ENCODE measurements at places on chromosomes 11 and 22.

GRCh38 chr11:69089258-69089657, 40.5 kb downstream of the TPCN2 start:
- DNase-seq: peak; percentile 34

DNA sequence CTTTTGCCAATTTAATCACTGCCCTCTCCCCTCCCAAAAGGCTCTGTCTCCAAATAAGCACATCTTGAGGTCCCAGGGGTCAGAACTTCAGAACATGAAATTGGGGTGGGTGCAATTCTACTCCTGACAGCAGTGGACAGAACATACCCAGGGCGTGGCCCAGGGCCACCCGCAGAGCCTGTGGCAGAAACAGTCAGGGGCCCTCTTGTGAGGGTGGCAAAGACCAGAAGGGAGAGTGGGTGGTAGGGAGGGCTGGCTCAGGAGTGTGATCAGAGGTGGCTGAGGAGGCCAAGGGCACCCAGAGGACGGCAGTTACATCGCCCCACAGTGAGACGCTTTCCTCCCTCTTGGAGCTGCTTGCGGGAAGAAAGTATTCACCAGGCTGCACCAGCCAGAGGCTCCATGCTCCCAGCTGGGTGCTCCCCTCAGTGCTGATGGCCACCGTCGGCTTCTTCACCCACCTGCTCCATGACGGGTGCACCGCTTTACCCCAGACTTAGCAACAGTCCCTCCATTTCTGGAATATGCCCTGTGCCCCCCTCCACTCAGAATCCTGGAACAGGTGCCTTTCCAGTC, 1388.0 kb downstream of the BRD1 start:
- DNase-seq: no peak

DNA sequence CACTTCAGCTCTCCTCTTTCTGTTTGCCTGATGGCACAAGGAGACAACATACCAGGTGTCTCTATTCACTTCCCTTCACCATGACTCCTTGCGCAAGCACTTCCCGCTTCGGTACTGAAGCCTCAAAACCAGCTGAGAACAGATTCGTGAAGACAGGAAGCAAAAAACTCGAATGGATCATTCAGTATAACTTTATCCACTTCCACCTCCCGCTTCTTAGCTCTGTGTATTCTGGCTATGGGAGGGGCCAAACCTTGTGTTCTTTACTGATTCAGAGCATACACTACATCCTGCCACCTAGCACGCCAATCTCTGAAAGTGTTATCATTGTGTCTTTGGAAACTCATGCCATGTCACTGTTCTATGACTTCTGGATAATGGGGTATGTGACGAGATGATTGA, 62.2 kb upstream of the ADA2 start:
- DNase-seq: no peak

- no peak for DNase-seq
Observed at GRCh38 chr22:50544078-50544745, 1.5 kb upstream of the KLHDC7B start.

DNA sequence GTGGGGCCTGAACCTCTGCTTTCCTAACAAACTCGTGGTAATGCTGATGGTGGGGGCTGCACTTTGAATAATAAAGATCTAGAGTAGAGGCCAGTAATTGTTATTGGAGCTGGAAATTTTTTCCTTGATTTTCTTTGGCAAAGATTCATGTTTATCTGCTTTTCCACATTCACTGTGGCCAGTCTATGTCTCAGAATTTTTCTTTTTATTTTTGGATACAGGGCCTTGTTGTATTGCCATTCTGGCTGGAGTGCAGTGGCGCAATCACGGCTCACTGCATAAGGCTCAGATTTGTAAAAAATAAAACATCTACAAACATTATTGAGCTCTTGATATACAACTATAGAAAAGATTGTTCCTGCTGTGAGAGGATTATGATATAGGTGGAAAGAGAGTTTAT, 1.6 kb downstream of the TMEM135 start:
- DNase-seq: no peak

DNA sequence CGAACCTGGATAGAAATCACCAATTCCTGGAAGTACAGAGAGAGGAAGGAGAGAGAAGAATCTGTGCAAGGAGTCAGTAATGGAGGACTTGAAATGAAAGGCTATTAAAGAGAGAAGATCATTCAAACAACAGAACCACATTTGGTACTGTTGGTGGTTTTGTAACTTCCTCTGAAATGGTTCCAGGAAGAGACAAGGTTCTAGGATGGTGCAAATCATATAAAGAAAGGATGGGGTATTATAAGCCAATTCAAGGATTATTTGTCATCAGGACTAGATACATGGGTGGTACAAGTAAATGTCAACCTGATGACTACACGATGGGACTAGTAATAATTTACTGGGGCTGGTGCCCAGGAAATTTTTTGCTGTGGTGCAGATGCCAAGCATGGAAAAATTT, 28.9 kb upstream of the TMA7B start:
- DNase-seq: no peak

- no peak for DNase-seq
Observed at GRCh38 chr22:48342732-48343131, 1484.9 kb downstream of the BRD1 start.

DNA sequence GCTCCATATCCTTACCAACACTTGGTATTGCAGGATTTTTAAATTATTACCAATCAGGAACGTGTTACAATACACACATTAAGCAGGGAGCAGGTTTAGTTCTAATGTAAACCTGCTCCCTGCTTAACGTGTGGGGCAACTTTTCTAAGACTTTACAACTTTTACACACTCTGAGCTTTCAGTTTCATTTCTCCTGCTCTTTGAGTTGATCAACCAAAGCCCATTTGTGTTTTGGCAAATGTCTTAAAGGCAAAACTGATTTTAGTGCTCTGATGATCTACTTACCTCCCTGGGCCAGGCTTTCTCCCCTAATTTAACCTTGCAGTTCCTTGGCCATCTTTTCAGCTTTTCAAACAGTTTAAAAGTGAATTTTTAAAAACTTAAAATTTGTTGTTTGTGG, 70.9 kb downstream of the ZBTB44 start:
- no peak for DNase-seq

DNA sequence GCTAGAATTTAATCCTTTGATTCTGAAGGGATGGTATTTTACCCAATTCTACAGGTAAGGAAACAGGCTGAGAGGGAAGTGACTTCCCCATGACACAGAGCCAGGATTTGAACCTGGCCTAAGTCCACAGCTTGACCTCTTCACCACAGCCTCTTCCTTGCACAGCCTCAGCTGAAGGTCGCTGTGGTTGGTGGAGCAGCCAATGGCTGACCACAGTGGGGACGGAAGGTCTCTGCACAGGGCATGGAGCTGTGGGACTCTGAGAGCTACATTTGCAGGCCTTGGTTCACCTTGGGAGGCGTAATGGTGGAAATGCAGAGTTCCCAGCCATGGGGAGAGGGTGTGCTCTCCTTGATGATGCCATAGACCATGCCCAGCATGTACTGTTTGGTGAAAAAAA, 295.0 kb downstream of the DDX10 start:
- DNase-seq: no peak
